Bone marrow (tissue), 2 donors: ENCODE measurements at places on chromosomes 7 and 10.

DNA sequence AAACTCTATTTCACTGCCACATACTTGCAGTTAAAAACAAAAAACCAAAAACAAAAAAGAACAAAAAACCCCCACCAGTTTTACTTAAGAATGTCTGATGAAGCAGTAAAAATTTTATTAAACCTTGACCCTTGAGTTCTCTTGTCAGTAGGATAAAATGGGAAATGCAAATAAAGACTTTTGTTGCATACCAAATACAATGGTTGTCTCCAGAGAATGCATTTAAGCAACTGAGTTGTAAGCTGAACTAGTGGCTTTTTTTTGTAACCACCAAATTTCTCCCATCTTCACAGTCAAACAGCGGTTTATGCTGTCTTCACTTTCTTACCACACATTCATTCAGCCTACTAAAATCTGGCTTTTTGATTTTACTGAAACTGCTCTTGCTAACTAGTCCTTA lies 3.1 kb downstream of the SYPL1 start:
- no peak for DNase-seq

- DNase-seq, result no peak
Measured at GRCh38 chr10:81876253-81877077, 1.5 kb downstream of the NRG3 start.

GRCh38 chr10:112687647-112688046 lies 240.6 kb downstream of the VTI1A start:
- no peak for DNase-seq

- no peak for DNase-seq
Measured at GRCh38 chr10:133100706-133101415, 13.1 kb downstream of the ADGRA1 start.

DNA sequence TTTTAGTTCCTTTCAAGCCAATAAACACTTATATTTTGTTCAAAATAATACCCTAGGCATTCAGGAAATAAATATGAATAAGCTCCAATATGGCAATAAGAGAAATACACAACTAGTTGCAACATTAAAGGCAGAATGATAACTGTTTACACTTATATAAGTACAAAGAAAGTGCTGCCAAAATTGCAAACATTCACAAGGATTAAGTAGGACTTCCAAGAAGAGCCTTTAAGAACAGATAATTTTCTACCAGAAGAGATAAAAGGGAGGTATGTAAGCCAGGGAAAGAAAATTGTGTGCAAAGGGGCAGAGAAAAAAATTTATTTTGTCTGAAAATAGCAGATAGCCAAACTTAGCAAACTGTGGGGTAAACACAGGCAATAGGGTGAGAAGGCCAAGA lies 83.8 kb downstream of the CTNNA3 start:
- DNase-seq, result no peak

- DNase-seq, result peak; percentile 66
Measured at GRCh38 chr7:1028775-1029636, 15.3 kb upstream of the GPR146 start.

DNA sequence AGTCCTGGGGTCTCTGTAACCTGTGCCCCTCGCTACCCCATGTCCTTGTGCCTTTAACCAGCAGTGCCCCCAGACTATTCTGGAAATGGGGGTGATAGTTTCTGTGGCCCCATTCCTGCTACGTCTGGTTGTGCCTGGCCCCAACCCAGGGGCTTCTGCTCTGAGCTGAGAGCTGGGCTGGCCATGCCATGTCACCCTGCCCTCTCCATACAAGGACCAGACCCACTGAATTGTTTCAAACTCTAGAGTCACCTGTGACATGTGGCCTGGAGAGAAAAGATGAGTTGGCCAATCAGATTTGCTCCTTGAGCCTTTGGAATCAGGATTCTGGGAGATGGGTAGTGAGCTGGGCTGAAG lies 108.6 kb downstream of the GRK5 start:
- DNase-seq, result no peak

GRCh38 chr7:73707045-73707631 lies 12.3 kb downstream of the STX1A start:
- DNase-seq, result peak; percentile 4

DNA sequence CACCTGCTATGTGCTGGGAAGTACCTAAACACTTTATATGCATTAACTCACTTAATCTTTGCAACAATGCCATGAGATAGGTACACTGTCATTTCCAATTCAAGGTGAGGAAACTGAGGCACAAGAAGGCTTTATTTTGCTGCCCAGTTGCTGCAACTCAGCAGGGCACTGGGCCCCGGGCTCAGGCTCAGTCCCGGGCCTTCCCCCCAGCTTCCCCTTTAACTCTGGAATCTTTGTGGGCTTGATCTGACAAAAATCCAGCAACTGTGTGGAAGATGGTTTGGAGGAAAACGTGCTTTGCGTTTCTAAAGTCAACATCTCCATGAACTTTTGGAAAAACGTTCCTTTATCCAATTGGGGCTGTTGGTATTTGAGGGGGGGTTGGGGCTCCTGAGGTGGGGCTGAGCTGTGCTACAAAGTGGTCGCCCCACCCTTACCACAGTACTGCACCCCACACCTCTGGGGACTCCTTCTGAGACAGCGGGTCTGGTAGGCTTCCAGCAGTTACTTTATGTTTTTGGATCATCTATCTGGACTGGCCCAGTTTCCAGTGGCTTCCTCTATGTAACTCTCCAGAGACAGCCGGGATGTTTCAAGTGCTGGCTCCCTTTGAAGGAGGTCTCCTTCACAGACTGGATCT lies 40.5 kb upstream of the CAMK1D start:
- DNase-seq, result no peak

GRCh38 chr10:7541137-7542087 lies 125.4 kb downstream of the ITIH5 start:
- DNase-seq, result no peak

DNA sequence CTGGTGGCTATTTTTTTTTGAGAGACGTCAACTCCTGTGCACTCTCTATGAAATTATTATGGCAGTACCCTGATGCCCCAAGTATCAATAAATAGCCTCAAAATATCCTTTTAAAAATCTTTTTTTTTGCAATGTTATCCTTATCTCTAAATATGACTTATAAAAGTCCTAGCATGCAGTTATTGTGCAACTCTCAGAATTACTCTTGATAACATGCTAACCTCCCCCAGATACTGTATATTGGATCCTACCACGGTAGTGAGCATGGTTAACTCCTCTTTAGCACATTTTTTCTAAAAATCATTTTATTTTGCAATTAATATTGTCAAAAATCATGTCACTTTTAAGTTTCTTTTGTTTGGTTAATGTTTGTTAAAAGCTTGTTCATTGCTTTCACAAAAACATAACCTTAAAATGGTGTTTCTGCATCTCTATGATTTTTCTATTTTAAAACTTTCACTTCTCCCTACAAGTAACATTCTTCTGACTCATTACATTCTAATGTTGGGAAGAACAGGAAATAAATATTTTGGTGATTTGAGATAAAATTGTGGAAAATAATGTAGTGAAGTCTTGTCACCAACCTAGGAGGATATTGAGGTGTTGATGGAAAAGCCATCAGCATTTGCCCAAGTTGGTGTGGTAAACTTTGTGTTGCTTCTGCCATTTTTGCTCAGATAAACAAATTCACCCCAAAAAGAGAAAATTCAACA lies 42.1 kb upstream of the ADRA2A start:
- no peak for DNase-seq

DNA sequence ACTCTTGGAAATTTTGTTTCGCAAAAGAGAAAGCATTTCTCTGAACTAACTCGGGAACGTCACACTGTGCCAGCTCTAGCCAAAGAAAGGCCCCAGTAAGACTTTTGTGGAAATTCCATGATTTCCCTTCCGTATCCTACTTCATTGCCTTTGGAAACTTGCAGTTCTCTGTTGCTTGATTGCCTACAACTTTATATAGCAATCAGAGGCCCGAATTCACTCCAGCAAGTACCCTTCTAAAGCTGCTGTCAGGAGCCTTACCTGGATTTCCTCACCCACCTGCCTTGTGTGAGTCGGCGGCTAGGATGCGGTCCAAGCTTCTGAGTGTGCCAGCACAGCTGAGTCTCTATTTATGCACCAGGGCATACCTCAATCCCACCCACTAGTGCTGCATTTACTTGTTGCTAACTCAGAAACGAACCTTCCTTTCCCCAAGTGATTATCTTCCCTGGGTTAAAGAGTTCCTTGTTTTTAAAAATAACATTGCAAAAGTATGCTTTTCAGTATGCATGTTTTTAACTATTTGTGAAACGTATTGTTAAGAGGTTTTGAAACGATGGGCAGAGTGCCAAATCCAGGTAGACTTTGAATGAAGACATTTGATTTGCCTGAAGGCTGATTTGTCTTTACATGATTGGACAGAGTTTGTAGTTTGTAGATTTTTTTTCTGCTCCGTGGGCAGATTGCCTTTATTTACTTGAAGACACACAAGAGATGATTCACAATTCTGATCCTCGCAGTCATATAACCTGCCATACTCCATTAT lies at the start of gene AGR2:
Gene AGR2 (minus strand): TSS at position 326 of the 766 bp plus-strand sequence. CDS start 3,203 bp downstream, outside the sequence.
- no peak for DNase-seq

DNA sequence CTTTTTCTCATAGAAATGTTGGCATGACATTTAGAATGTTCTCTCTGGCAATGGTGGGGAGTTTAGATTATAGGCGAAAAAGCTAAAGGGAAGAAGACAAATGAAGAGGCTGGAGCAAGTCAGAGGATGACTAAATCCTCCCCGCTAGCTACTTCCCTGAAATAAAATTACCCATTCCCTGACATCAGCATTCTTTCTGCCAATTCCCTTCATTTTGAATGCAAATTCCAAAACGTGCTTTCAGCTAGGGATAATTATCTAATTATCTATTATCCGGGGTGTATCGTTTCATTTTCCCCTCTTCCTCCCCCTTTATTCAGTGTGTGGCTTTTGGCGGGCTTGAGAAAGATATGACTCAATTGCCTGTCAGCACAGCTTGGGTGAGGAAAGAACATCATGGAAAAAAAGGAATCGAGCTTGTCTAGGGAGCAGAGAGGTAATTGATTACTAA lies 672.3 kb downstream of the TNS3 start:
- DNase-seq, result no peak
